AG08396 (cell line): ENCODE measurements at places on chromosomes 5 and 9.
A peak's percentile ranks its signal among the peaks of the same experiment; 100 is the strongest.

GRCh38 chr5:55234121-55234700 is 803 bp upstream of the CCNO start:
- peak; percentile 23 for DNase-seq

GRCh38 chr9:32877639-32878217 is 94.4 kb downstream of the TMEM215 start:
- no peak for DNase-seq

GRCh38 chr9:35905051-35905781 is 786 bp upstream of the HRCT1 start:
- peak; percentile 56 for DNase-seq

DNA sequence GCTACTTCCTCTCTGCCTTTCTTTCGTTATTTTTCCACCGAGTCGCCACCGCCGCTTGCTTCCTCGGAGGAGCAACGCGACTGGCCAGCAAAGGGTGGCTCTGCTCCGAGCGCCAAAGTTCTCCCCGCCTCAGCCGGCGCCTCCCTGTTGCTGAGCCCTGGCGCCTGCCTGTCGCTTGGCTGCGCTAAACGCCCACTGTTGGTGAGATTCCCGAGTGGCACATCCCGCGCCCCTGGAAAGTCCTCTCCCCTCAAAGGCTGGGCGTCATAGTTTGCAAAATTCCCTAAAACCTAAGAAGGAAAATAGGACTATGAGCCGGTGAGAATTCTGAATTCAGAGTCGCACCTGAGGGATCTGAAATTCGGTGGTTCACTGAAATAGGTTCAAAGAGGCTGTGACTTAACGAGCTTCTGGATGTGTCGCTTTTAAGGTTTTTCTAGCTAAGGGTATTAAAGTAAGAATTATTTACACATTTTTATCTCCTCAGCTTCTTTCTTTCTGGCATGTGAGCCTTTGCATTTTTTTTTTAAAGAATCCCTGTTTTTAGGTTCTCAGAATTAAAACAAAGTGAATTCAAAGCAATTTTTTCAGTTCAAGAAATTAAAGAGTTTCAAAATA is at the start of gene GRIN3A:
TSS of gene GRIN3A (minus strand) at position 82 of the 618 bp plus-strand sequence. CDS start 668 bp downstream, outside the sequence.
- no peak for DNase-seq

GRCh38 chr9:129710169-129710453 is 42.7 kb downstream of the PTGES start:
- no peak for DNase-seq

GRCh38 chr5:84091127-84091799 is 293.4 kb downstream of the EDIL3 start:
- no peak for DNase-seq

- DNase-seq: no peak
Measured at GRCh38 chr9:94853887-94854286, 127.4 kb downstream of the AOPEP start.

- DNase-seq: no peak
Measured at GRCh38 chr5:22590677-22591268, 262.4 kb downstream of the CDH12 start.

GRCh38 chr9:119307471-119307870 is 61.8 kb downstream of the BRINP1 start:
- DNase-seq: no peak
